ENCODE measurements at places on chromosomes 13 and 19. TPM values are rescaled to one million over a fixed set of nuclear protein-coding genes. Genes with fewer than 3 reads are reported as not detected.

The C1QTNF9 gene
- total RNA-seq = 4.5 TPM

The PSG11 gene
- total RNA-seq = not detected

The RFPL4AL1 gene
- not detected for total RNA-seq

The ZNF71 gene
- total RNA-seq = 6.4 TPM

The URAD gene
- total RNA-seq = not detected

The TJP3 gene
- 0.62 TPM for total RNA-seq

The ARL11 gene
- 0.57 TPM for total RNA-seq

The NLRP9 gene
- not detected for total RNA-seq

The ANKRD24 gene
- total RNA-seq = 0.19 TPM

The CYP2A7 gene
- total RNA-seq = not detected

The SLC46A3 gene
- 17.4 TPM for total RNA-seq

The ZNF471 gene
- total RNA-seq = 5.2 TPM

The VMAC gene
- 1.6 TPM for total RNA-seq

DNA sequence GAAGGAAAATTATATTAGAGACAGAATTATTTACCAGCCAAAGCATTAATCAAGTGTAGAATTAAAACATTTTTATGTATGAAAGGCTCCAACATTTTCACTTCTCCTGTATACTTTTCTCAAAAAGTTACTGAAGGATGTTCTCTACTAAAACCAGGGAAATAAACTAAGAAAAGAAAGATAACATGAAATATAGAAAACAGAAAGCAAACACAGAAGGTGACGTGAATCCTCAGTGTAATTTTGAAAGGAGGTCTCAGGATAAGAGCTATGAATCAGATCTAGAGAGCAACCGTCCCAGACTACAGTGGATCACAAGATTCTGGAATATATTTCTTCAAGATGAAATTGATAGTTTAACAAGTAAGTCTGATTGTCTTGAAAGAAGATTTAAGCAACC is 144.5 kb downstream of the CYSLTR2 start:
- DNase-seq = no peak

DNA sequence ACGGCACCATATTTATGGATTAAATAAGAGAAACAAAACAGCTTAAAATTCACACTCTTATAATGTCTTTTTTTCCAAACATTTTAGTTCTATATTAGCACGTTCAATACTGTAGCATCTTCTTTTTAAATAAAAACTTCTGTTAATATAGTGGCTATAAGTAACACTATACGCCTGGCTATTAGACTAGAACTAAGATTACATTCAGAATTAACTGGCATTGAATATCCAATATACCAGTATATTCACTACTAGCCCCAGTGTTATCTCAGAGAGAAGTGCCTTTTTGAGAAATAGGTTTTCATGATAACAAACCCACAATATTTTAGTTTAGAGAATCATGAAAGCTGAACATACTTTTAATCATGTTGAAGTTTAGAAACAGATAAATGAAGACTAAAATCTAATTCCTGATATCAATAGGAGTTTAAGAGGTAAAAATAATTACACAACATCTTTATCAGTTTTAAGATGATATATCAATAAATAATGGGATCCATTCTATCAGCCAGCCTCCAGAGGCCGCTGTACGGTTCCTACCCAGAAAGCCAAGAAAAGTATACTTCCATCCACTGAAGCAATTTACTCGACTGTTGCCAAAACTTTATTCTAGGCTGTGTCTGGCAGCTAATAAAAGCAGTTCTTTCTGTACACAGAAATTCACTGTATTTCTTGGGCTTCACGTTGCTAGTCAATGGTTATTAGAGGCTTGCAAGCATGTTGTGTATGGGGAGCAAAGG is 1113.4 kb upstream of the MIR17HG start:
- DNase-seq = no peak

DNA sequence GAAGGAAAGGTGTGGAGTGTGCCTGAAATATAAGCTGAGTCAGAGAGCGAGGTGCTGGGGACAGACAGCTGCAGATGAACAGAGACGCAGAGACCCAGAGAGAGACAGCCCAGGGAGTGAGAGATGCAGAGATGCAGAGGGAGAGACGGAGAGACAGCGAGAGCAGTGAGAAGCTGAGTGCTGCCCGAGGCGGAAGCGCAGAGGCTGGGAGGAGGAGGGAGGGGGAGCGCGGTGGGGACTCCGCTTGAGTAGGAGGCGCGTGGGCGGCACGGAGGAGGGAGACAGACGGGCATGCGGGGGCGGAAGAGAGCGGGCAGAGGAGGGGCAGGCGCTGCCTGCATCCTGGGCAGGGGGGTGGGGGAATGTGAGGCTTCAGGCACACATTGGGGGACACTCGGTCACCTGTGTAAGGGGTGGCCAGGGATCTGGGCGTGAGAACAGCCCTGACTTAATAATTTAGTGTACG is 25.7 kb downstream of the SLC8A2 start:
- DNase-seq = no peak

DNA sequence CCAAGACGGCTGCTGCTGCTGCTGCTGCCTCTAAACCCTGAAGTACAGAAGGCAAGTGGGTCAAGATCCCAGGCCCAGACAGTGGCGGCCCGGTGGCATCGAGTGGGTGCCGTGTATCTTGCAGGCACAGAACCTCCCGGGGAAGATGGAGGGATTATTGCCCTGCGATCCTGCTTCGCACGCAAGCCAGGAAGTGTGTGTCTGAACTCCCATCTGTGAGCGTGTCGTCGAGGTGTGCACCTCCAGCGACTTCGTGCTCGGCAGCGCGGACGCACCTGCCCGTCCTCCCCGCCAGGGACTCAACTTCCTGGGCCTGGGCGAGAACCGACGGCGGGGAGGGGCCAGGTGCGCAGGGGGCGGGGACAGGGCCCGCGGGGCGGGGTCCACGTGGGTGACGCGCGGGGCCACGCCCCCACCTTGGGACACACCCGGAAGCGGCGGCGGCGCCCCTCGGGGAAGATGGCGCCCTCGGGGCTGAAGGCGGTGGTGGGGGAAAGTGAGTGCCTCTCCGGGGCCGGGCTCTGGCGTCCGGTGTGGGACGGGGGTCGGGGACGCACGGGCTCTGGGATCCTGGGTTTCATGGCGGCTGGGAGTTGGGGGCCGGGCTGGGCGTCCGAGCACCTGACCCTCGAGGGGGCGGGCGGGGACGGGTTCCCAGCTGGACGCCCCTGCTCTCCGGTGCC is at the start of gene STXBP2:
Gene STXBP2, plus strand, starts transcription at position 420 of the 683 bp plus-strand sequence. Its CDS starts 40 bp downstream, at position 460.
- peak; percentile 92 for DNase-seq

- DNase-seq = no peak
These were observed 21.8 kb downstream of the MRPS12 start for GRCh38 chr19:38952395-38953165.

DNA sequence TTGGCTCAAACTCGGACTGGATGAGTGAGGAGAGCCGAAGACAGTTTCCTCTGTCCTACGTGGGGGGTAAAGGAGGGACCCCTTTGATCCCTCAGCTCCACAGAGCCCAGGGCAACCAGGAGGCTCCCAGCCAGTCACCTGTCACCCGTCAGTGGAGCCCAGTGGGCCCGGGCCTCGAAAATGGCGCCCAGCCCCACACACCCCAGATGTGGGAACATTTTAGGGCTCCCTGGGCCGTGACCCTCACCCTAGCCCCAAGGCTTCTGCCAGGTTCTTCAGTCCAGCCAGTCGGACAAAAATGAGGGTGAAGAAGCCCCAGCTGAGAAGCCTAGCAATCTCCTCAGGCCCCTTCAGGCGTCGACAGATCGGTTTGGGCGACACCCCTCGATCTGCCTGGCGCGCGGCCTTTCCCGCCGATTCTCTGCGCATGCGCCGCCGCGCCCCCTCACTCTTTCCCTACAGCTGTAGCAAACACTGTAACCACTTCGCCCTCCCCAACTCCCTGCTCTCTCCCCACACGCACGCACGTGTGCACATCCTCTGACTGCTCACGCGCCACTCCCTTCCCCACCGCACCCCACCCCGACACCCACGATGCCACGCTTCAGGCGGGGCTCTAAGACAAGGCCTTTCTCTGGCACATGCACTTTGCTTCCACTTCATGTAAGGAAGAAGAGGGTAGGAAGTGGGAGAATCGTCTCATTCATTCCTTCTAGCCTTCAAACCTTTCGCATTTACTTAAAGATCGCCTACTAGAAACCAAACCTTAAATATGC is at the start of gene SLC6A16:
Gene SLC6A16, minus strand, starts transcription at position 391 of the 776 bp plus-strand sequence. CDS start 13,844 bp downstream, outside the sequence.
- DNase-seq = no peak

GRCh38 chr13:45102136-45102507 is 18.2 kb upstream of the GTF2F2 start:
- DNase-seq = no peak

- DNase-seq = peak; percentile 85
These were observed 8.9 kb upstream of the MYO1F start for GRCh38 chr19:8585894-8586750.

DNA sequence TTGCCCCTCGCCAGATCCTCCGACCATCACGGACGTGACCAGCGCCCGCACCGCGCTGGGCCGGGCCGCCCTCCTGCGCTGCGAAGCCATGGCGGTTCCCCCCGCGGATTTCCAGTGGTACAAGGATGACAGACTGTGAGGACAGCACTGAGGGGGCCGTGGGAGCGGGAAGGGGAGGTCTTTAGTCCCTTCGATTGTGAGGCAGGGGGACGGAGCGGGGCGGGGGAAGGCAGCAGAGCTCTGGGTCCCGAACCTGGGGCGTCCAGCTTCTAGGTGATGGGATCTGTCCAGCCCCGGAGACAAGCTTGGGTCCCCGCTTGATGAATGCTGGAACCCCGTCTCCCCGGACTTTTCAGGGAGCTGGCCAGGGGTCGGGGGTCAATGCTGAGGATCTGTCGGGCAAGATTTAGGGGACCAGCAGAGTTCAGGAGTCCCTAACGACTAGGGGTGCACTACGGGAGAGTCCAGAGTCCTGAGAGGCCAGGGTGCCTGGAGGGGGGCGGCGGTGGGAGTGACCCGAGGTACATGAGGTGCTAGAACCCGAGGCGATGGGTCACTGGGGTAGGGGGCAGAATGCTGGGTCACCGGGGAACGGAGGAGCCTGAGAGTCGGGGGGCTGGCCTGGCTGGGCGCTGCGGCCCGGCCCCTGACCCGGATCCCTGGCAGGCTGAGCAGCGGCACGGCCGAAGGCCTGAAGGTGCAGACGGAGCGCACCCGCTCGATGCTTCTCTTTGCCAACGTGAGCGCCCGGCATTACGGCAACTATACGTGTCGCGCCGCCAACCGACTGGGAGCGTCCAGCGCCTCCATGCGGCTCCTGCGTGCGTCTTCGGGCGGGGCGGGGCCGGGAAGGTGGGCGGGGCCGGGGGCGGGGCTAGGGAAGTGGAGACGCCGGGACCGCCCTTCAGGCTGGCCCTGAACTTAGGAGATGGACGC is 14.6 kb downstream of the VSIG10L start:
- peak; percentile 80 for DNase-seq

- no peak for DNase-seq
These were observed 37.5 kb upstream of the SACS start for GRCh38 chr13:23470790-23471614.

DNA sequence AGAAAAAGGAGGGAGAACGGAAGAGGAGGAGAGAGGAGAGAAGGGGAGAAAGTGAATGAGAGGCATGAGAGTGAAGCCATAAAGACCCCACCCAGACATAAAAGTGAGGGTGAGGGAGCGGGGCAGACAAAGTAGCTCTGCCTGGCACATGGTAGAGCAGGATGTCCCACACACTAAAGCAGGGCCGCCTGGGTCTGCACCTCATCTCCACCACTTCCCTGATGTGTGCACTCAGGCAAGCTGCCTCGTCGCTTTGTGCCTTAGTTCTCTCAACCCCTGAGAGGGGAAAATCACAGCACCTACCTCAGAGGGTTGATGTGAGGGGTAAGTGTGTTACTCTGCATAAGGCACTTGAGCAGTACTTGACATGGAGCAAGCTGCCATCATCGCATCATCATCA is 488.1 kb downstream of the COG6 start:
- DNase-seq = no peak

DNA sequence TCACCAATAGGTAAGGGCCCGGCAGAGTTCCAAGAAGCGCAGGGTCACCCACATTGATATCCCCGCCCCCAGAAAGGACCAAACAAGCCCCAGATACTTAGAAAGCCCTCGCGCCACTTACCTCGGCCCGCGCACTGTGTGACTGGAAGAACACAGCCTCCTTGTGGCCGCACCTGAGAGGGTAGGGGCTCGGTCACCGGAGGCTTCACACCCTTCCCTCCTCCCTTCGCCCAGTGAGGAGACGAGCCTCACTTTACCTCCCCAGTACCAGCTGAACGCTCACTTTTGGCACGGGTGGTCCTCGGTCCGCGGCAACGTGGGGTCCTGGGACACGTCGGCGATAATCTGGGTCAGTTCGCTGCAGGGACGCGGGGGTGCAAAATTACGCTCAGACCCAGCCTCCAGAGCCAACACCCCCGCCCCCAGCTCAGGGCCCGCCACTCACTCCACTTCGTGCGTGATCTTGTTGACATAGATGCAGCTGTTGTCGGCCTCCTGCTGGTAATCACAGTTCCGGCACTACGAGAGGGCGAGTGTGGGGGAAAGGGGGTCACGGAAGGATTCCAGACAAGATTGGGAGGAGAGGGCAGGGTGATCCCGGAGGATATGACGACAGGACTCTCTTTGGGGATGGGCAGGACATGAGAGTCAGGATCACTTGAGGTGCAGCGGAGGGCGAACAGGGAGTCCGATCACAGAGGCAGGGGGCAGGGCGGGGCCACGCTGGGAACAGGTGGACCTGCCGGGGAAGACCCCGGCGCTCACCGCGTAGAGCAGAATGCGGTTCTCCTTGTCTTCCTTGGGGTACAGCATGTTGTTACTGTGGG is 568 bp downstream of the POLR2I start:
- DNase-seq = no peak

- no peak for DNase-seq
These were observed 35.1 kb downstream of the ZNF433 start for GRCh38 chr19:12000152-12000981.

GRCh38 chr13:34647379-34648150 is 294.5 kb upstream of the NBEA start:
- no peak for DNase-seq

- no peak for DNase-seq
These were observed 665.7 kb upstream of the SLC10A2 start for GRCh38 chr13:103731959-103732358.

- no peak for DNase-seq
These were observed 30.2 kb downstream of the COG6 start for GRCh38 chr13:39685652-39686051.

DNA sequence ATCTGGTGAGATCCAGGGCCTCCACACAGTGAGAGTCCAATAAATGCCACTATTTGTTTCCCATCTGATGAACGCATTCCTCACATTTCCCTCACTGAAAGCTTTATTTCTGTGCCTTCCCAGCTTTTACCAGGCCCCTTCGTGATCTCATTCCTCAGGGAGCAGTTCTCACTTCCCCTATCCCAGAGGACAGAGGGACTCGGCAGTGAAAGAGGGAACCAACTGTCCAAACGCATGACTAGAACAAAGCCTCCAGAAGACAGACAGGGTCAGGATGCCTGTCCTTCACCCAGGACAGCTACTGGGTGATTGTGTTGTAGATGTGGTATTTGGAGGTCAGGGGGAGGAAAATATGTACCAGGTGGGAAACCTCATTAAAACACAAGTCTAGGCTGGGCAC is 2.0 kb upstream of the ZBTB45 start:
- DNase-seq = no peak

Measured in Right ventricle myocardium inferior (tissue), 1 donor.